ENCODE measurements at places on chromosomes 6 and 20.

DNA sequence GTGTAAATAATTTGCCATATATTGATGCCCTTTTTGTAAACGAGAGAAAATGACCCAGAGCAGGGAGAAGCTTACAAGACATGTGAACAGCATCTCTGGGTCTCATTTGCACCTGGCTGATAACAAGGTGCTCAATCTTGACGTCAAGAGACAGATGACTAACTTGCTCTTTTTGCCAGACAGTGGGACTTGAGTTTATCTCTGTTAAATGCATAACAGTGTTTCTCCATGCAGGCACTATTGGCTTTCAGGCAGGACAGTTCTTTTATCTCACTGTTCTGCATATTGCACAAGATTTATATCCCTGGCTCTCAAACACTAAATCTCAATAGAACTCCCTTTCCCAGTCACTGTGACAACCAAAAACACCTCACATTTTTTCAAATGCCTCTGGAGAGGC, 56.4 kb downstream of the RFX6 start:
- DNase-seq: no peak

DNA sequence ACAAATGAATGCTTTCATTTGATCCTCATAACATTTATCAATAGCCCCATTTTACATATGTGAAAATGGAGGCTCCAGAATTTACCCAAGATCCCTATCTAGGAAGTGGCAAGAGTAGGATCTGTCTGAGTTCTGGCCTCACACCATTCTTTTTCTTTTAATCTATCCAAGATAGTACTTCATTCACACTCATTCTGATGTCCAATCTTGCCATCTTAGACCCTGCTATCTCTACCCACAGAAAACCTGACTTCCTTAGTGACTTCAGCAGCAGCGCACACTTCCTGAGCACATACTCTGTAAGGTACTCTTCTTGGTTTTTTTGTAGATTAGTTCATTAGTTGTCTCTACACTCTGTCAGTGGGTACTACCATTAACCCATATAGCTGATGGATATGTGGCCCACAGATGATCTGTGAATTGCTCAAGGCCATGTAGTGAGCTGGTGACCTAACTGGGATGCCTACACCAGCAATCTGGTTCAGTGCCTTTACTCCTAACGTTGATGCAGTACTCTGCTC, 36.3 kb downstream of the COX4I2 start:
- DNase-seq: no peak

DNA sequence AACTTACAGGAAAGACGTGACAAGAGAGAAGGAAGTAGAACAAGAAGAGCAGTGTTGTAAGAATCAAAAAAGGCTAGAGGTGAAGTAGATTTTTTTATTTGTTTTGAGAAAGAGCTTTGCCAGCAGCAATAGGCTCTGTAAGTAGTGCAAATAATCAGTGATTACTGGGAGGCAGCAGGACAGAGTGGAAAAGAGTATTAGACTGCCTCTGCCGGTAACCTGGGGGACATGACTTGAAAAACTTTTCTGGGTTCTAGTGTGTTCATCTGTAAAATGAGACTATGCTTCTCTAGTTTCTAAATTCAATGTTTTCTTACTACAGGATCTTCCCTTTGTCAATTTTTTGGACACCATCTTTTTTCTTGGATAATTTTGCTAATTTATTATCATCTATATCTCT, 5.8 kb upstream of the IRAK1BP1 start:
- no peak for DNase-seq

- no peak for DNase-seq
Measured at GRCh38 chr6:154602708-154603107, 92.2 kb upstream of the CNKSR3 start.

DNA sequence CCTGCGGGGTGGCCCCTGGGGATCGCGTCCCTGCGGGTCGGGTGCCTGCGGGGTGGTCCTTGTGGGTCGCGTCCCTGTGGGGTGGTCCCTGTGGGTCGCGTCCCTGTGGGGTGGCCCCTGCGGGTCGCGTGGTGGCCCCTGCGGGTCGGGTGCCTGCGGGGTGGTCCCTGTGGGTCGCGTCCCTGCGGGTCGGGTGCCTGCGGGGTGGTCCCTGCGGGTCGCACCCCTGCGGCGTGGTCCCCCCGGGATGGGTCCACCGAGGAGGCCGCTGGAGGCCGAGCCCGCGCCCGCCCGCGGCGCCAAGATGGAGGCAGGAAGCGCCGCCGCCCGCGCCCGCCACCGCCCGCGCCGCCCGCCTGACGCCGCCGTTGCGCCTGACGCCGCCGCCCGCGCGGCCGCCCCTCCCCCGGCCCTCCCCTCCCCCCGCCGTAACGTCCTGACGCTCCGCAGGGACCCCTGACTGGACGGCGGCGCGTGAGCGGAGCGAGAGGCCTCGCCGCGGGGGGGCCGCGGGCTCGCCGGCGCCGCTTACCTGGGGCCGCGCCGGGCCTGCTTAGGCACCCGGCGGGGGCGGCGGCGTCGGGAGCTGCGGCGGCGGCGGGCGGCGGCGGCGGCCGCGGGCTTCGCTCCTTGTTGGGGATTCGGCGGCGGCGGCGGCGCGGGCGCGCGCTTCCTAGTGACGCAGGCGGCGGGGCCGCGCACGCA, at the start of gene GMEB2:
GMEB2 (minus strand) TSS at position 678 of the 705 bp plus-strand sequence. CDS start 7,704 bp downstream, outside the sequence.
- no peak for DNase-seq

DNA sequence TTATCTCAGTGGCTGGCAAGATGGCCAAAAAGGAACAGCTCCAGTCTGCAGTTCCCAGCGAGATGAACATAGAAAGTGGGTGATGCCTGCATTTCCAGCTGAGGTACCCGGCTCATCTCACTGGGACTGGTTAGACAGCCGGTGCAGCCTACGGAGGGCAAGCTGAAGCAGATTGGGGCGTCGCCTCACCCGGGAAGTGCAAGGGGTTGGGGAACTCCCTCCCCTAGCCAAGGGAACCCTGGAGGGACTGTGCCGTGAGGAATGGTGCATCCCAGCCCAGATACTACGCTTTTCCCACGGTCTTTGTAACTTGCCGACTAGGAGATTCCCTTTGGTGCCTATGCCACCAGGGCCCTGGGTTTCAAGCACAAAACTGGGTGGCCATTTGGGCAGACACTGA, 324.7 kb downstream of the GJA1 start:
- DNase-seq: no peak

DNA sequence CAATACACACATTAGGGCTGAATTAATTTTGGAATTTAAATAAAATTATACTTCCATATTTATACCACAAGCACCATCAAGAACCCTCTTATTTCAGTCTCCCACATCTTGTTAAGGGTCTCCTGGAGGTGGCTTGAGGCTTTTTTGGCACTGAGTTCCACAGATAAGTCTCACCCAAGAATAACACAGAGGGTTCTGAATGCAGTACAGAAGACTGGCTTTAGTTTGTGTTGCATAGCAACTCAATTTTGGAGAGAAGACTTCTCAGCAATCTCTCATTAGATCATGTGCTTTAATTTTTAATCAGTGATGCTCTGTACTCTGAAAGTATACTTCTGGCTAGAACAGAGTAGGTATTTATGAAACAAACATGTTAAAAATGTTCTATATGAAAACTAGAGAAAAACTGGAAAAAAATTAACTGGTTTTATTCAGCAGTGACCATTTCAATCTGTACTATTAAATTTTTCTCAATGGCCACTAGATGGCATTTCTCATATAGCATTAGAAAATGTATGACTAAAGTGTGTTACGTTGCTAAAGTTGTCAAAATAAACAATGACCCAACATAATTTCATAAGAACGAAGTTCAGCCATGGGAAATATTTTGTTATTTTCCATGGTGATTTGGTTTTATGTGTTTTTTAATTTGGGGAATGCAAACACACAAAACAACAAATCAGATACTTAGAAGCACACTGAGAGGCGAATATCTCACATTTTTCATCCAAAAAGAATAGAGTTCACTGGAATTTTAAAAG, 32.7 kb upstream of the MAP7 start:
- DNase-seq: no peak

GRCh38 chr20:15570156-15570555, 1003.1 kb downstream of the KIF16B start:
- no peak for DNase-seq

DNA sequence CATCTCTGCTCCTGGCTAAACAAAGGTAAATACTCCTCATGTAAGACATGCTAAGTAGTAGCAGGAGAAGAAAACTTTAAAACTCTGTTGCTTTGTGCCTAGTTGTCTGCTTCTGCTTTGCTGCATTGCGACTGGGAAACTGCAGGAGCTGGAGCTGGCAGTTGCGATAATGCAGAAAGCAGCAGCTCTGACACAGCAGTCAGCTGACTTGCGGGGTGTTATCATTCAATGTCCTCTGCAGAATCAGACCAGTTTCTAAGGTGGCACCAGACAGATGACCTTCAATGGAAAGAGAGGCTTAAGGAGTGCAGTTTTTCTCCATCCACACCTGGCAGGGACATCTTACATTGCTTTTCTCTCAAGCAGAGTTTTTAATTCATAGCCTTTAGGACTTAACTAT, 69.9 kb upstream of the SOX4 start:
- DNase-seq: no peak

DNA sequence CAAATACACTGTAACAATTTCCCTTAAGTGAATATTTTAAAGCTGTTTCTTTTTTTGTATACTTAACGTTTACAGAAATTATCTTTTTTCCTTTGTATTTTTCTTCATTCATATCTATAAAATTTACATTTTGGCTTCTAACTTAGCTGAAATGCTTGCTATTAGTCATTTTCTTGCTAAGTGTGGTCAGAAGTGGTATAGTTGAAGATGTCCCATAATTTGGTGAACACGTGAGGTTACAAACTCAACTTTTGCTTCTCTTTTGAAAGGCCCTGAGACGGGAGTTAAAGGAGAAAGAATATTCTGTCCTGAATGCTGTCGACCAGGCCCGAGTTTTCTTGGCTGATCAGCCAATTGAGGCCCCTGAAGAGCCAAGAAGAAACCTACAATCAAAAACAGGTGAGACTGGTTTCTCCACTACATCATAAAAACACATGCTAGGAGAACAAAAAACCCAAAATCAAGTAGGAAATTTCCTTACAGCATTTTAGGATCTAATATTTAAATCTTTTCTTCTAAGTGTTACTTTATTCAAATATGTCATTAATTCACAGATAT, 445.0 kb downstream of the UTRN start:
- DNase-seq: no peak

DNA sequence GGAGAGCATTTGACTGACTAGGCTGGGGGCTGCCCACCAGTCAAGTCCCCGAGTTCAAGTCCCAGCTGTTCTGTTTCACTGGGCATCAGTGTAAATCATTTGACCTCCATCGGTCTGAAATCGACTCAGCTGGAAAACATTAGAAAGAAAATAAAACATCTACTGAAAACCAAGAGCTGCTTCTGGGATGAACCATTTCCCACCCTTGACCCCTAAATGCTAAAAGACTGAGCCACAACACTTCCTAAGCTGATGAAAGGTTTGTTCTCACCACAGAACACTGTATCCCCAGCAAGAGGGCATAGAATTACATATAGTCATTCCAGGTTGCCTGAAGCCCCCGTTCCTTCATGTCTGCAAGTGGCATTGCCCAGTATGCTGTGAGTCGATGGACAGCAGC, 237.0 kb upstream of the TAB2 start:
- DNase-seq: no peak

DNA sequence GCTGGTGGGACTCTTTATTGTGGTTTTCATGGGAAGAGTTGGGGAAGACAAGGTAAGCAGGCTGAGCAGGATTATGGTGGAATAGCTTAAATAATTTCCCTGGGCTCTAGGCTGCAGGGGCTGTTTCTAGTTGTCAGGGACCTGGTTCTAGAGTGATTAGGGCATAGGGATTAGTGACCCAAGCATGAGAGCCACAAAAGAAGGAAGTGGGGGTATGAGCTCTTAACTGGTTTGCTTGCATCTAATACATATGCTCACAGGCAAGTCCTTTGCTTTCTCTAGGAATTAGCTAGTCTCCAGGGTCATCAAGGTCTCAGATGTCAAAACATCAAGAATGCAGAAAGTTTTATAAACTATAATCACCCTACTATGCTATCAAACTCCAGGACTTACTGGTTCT, 67.5 kb upstream of the NRN1 start:
- DNase-seq: no peak

GRCh38 chr20:34220561-34220960, 20.7 kb upstream of the ASIP start:
- no peak for DNase-seq

DNA sequence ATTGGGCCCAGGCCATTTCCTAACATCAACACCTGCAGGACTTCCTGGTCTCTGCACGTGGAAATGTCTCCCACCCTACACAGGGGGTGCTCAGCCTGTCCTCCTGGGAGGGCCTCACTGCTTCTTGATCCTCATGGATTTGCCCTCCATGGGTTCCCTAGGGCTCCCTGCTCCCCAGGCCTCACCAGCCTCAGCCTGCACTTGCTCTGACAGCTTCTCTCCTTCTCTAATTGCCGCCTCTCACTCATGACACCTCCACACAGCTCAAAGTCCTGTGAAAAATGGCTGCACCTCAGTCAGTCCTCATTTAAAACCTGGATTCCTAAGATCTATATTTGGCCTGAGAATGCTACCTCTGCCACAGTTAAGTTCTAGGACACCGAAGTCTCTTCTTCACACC, 130.6 kb downstream of the PXDC1 start:
- no peak for DNase-seq

DNA sequence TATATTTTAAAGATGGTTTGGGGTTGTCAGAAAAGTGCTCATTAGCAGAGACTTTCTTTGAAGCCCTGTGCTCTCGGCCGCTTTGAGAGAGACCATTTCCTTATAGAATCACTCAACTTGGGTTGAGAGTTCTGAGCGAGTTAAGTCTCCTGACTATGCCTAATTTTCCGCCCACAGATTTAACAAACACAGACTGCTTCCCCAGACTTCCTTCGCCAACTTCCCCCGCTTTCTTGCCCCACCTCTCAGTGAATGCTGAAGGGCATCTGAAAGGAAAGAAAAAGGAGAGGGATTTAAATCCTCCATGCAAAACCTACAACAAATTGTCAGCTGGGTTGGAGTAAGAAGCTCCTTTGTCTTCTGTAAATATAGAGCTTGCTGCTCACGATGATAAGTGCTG, 224.0 kb downstream of the EYA2 start:
- DNase-seq: no peak

DNA sequence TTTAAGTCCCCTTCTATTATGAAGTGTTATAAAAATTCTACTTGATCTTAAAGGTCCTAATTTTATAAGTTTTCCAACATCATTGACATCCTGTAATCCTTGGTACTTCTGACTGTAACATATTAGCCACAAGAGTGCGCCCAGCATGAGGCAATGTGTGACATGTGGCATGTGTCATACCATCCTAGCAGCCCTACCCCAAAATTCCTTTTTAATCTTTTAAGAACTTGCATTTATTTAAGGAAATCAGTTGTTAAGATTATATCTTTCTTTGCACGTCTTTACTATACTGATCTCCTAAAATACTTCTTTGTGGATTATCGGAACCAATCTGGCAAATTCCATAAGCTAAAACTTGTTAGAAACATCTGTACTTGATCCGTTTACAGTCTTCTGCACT, 167.1 kb upstream of the SLC24A3 start:
- DNase-seq: no peak
